ENCODE measurements at places on chromosomes 12 and 14. TPM values are rescaled to one million over a fixed set of nuclear protein-coding genes. Genes with fewer than 3 reads are reported as not detected.

- no peak for ATAC-seq
Measured at GRCh38 chr14:89011355-89012281, 187.2 kb downstream of the TTC8 start.

- ATAC-seq = no peak
Measured at GRCh38 chr12:105040476-105040875, 43.8 kb downstream of the ALDH1L2 start.

DNA sequence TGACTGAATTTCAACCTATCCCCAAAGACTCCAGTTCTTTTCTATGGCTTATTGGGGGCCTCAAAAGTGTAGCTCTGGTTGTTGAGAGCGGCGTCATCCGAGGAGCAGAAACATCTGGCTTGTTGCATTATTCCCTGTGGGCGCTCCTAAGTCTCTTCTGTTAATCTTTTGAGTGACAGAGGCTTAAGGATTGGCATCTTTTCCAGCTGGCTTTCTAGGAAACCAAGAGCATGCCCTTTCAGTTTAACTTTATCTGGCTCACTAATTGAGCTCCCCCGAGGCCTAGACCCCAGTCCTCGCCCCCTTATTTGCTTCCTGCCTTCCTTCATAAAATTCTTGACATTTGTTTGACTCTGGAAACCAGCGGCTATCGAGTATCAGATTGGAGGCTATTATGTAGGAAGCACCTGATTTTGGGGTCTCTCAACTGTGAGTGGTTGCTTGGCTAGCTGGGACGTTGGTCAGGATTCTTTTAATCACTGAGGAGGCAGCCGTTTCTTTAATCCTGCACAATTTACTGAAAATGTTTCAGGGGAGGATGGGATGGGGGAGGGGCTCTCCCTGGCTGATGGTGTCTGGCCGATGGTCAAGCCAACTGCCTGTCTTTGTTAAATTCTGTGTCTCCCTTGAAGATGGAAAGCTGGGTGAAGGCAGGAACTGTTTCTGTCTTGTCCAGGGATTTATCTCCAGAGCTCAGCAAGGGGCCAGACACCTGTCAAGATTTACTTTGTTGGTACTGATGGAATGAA lies 3.1 kb downstream of the SMOC1 start:
- no peak for ATAC-seq

DNA sequence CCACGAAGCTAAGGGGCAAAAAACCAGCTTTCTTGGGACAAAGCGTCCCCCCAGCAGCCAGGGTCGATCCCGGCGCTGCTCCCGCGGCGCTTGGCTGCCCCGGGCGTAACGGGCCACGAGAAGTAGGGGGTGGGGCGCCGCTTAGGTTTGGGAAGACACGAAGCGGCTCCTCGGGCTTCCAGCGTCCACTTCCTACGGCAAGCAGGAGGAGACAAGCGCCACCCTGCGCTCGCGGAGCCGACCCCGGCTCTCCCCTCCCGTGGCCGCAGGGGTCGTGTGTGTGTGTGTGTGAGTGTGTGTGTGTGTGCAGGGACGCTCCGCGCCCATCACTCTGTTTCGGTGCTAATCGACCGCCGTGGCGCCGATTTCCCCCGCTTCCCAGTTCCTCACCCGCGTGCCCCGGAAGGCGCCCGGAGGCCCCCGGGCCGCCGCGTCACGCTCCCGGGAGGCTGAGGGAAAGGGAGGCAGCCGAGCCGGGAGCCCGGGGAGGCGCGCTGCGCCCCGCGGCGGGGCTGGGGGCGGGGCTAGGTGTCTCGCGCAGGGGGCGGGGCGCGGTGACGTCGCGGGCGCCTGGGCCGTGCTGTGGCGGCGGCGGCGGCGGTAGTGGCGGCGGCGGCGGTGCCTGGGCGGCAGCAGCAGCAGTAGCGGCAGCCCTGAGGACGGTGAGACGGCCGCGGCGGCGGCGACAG lies at the start of gene ERC1:
Gene ERC1, plus strand, starts transcription at position 563 of the 689 bp plus-strand sequence. CDS start 36,681 bp downstream, outside the sequence.
- peak; percentile 95 for ATAC-seq

DNA sequence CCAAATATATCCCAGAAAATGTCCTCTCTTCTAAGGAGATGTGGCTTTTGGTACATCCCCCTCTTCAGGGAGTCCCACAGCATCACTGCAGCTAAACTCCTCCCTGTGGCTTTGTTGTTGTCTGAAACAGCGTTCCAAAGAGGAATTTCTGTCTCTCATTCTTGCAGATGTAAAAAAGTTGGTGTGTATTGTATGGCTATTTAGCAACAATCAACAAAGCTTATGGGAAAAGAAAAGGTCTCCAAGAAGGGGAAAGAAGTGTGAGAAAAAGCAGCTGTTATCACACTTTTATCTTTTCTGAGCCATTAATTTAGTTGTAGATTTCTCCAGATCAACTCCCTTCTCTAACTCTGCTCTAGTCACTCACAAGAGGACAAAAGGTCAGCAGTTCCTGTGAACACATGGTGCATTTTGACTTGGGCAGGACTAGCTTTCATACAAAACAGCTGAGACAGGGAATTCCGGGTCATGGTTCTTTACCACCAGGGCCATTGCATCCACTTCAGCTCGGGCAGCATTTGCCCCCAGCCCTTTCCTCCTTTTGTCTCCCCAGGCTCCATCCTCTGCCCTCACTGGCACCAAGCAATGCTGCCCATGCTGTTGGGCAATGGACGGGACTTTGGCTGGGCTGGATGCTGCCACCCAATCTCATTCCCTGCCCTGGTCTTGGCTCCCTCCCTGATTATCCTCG lies 184.7 kb downstream of the TMX1 start:
- no peak for ATAC-seq

DNA sequence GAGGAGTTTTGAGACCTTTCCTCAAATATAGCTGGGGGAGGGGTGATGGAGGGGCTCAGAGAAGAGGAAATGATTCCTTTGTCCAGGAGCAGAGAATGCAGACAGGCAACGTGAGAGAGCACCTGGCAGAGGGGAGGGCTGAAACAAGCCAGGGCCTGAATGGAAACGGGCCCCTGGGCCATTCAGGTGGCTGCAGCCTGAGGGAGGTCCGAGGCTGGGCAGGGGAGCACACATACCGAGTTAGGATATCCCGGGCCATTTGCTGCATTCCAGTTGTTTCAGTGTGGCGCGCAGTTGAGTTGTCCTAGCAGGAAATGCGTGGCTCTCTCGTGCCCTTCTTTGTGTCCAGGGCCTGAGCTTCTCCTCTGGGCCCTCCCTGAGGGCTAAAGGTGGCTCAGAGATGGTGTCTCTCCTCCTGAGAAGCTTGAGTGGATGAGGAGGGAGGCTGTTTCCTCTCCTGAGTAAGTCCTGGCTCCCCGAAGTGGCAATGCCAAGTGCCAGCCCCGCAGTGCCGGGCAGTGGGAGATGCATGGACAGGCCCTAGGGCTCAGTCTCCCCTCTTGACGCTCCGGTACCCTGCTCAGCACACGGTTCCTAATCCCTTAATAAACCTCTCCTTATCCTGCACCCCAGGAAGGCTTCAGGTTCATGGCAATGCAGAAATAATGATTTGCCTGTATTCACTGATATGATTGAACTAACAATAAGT lies 85.5 kb upstream of the VRK1 start:
- no peak for ATAC-seq

DNA sequence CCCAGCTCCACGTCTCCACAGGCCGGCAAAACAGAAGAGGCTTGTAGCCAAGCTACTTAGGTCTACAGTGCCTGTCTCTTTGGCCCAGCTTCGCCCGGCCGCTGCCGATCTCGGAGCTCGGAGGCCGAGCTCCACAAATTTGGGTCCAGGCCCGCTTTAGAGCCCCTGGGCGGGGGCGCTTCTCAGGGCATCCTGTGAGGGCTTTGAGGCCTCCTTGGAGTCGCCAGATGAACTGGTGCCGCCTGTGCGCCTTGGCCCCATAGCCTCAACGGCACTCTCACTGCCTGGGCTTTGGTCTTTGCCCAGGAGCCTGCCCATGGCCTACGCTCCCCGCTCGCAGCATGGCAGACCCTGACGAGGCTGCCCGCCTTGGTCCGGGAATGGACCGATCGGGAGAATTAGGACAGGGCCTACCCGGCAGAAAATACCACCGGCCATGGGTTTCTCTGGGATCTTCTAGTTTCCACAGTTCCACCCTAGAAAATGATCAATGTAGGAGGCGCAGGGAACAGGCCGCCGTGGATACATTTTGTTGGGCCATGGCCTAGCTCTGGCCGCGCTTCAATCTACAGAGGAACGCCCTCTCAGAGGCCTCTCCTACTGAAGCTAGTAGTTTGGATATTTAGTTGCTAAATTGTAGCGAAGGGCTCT lies 953 bp upstream of the NKX2-8 start:
- ATAC-seq = no peak

- ATAC-seq = no peak
Measured at GRCh38 chr14:71555654-71556559, 376.3 kb upstream of the RGS6 start.

GRCh38 chr12:130879781-130880389 lies 8.0 kb downstream of the RAN start:
- peak; percentile 30 for ATAC-seq

- peak; percentile 75 for ATAC-seq
Measured at GRCh38 chr12:111766608-111767361, at the start of gene ALDH2. ALDH2 (plus strand) TSS chr12:111766933; CDS start chr12:111766983, 50 bp downstream.

- ATAC-seq = no peak
Measured at GRCh38 chr14:54322701-54323337, 74.0 kb upstream of the CDKN3 start.

DNA sequence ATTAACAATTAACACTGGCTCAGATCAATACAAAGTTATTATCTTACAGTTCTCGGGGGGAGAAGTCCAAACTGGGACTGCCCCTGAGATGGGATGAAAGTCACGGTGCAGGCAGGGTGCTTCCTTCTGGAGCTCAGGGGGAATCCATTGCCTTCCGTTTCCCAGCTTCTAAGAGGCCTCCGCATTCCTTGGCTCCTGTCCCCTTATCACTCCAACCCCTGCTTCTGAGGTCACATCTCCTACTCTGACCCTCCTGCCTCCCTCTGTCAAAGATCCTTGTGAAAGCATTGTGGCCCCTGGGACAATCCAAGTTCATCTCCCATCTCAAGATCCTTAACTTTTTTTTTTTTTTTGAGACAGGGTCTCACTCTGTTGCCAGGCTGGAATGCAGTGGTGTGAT lies 30.8 kb downstream of the SCARB1 start:
- ATAC-seq = no peak

GRCh38 chr14:31269634-31270195 lies 62.1 kb upstream of the HECTD1 start:
- ATAC-seq = no peak

GRCh38 chr14:23324455-23324846 lies 3.2 kb downstream of the PABPN1 start:
- ATAC-seq = no peak

GRCh38 chr14:75409316-75410205 lies 18.3 kb upstream of the JDP2 start:
- ATAC-seq = no peak

DNA sequence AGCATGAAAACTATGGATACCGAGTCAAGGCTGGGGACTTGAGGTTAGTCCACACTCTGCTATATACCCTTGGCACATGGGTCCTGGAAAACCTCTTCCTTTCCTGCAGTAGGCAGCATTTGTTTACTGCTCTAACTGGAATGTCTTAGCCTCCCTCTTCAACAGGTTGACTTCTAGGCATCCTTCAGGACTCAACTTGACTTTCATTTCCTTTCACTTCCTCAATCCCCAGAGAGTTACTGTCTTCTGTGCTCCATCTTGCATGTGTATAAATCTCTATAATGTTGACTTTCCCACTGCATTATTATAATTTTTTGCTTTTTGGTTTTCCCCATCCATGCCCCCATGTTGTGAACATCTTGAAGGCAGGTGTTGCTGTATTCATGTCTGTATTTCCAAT lies 107.9 kb downstream of the VRK1 start:
- no peak for ATAC-seq

DNA sequence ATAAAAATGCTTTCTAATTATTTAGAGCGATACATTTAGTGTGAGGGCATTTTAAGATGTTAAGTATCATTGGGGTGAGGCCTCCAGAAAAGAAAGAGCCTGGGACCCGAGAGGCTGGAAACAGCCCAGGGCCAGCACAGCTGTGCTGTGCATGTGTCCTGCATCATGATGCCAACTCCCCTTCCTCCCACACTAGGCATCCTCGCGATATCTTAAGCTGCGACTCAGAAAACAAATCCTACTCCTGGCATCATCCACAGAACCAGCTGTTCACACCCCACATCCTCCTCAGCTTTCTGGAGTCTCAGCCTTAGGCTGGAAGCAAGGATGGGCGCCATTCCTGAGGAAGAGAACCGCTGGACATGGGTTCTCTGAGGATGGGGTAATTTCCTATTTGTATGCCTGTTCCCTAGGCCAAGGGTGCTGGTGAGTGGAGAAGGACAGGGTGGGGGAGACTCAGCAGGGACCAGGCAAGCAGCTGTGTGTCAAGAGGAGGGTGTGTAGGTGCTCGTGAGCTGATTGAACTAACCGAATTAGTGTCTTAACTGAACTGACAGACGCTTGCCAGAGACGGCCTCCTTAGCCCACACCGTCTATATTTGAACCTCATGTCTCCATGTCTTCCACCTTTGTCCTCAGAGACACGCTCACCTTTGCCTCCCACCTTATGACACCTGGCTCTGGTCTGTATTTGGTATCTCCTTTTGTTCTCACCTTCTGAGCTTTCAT lies 15.6 kb upstream of the MCRS1 start:
- ATAC-seq = no peak

DNA sequence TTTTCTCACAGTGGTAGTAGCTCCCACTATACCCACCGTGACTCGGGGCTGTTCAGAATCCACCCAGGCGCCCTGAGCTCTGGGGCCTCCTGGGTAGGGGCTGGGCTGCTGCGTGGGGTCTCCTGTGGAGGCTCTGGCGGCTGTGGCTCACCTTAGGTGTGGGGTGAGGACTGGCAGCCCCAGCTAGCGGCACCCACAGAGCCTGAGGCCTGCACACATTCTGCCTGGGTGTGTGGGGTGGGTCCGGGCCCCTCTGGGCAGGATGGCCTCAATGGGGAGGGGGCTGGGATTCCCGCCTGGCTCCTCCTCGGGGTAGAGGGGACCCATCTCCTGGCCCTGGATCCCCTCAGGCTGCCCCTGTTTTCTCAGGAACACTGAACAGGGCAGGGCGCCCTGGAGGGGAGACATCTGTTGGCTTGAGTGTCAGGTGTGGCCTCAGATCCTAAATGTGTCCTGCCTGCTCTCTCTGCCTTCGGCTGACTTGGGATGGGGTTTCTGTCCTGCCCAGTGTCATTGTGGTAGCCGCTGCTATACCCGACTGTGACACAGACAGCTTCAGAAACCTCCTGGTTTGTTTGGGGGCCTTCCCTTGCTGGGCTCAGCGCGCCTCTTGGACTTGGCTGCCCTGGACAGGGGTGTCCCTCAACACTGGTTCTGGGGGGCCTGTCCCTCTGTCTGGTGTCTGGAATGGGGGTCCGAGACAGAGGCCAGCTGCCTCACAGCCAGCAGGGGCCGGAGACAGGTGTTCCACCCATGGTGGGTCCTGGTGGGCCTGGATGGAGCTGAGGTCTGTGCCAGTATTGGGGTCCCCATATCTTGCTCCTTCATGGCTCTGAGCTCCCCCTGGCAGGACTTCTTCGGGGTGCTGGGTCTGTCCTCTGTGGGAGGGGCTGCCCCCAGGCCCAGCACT lies 354.9 kb downstream of the TMEM121 start:
- no peak for ATAC-seq

GRCh38 chr12:74415633-74416032 lies 122.0 kb upstream of the ATXN7L3B start:
- no peak for ATAC-seq

GRCh38 chr14:45156067-45156466 lies 20.3 kb downstream of the FANCM start:
- ATAC-seq = no peak

Gene IAPP
- not detected for total RNA-seq

Gene ACOT4
- total RNA-seq = 1.0 TPM

Gene DBX2
- total RNA-seq = not detected

Gene ALKBH2
- 14.2 TPM for total RNA-seq

Gene GALNT16
- 1.00 TPM for total RNA-seq

Gene TAS2R10
- 0.16 TPM for total RNA-seq

Gene LYZ
- 13.0 TPM for total RNA-seq

Gene GARIN6
- total RNA-seq = not detected

Gene OR11H7
- not detected for total RNA-seq

Gene PITPNM2
- total RNA-seq = 8.3 TPM

Gene ITGB7
- total RNA-seq = 7.0 TPM

Gene AKAP5
- total RNA-seq = 0.16 TPM
